CD4-positive, alpha-beta T cell treated with Interleukin-10 for 1 hour (primary cell): ENCODE measurements at places on chromosomes 5 and 9.

DNA sequence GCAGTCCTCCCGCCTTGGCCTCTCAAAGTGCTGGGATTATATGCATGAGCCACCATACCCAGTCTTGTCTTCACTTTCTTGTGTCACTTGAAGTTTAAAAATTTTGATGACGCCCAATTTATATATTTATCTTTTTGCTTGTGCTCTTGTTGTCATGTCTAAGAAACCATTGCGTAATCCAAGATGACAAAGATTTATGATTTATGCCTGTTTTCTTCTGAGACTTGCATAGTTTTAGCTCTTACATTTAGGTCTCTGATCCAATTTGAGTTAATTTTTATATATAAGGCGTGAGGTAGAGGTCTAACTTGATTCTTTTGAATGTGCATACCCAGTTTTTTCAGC is 18.6 kb downstream of the ANKHD1 start:
- DNase-seq = no peak

GRCh38 chr9:90309809-90310520 is 332.7 kb downstream of the DIRAS2 start:
- no peak for DNase-seq

- no peak for DNase-seq
These were observed 123.8 kb downstream of the FGF18 start for GRCh38 chr5:171543148-171543815.

- DNase-seq = no peak
These were observed 155.0 kb downstream of the TLE1 start for GRCh38 chr9:81534138-81534875.

DNA sequence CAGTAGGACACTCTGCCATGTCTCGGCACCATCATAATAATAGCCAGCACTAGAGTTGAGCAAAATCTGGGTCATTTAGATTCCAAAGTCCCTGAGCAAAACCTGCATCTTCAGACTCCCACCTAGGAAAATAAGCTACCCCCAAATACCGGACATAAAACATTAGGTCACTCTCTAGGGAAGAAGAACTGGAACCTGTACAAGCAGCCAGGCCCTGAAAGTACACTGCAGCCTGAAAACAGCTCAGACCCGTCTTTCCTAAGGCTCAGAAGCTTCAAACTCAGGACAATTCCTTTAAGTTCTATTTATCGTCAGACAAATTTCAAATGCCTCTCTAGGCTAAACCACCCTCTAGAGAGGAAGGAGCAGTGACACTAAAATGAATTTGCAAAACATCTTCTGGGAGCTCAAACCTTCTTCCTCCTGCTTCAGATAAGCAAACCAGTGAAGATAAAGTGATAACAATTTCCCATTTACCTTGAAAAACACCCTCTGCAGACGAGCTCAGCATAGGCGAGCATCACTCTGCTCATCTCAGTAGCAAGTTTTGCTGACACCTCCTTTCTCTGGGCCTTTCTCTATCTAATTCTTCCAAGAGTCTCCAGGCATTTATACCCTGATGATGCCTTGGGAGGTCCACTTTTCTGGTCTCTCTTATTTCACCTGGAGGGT is 34.0 kb downstream of the ADAM19 start:
- peak; percentile 57 for DNase-seq

- no peak for DNase-seq
These were observed 10.1 kb upstream of the RNF183 start for GRCh38 chr9:113313261-113313660.

DNA sequence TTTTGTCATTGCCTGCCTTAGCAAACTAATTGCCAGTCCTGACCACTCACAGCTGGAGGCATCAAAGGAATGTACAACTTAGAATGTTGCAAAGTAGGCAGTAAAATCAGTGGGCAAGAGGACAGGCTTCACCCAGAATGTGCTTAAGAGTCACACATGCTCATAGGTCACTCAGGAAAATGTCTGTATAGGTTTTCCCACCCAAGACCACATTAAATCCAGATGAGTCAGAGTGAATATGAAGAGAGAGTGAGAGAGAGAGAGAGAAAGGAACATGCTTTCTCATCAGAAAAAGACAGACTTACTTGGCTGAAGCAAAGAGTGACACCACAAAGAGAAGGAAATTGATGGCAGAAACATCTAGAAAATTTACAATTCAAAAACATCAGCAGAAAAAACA is 37.9 kb downstream of the PLEKHG4B start:
- no peak for DNase-seq

DNA sequence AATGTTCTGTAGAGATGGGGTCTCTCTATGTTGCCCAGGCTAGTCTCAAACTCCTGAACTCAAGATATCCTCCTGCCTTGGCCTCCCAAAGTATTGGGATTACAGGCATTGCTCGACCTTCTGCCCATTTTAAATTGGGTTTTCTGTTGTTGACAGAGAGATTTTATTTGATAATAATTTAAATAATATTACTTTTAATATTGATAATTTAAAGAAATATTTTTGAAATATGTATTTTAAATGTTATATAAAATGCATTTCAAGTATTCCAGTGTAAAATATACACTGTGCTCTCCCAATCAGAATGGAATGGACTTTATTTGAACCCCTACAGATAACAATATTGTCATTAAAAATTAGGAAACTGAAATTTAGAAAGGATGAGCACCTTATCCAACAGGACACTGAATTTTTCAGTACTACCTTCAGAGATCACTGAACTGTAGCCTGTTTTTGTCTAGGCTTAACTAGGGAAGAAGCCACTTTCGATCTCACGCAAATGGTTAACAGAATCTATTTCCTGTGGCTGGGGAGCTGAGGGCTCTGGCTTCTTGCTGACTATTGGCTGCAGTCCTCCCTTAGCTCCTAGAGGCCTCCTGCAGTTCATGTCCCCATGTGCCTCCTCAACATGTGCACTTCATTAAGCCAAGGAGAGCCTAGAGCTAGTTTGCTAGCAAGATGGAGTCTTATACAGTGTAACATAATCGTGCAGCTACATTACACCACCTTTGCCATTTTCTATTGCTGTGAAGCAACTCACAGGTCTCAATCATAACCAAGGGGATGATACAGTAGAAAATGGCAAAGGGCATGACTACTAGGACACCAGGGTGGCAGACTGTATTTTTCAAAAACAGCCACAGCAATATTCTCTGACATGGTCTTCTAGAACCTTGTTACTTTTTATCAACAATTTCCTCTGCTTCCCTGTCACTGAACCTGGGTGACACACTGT is 150.0 kb downstream of the CDC42SE2 start:
- peak; percentile 51 for DNase-seq

DNA sequence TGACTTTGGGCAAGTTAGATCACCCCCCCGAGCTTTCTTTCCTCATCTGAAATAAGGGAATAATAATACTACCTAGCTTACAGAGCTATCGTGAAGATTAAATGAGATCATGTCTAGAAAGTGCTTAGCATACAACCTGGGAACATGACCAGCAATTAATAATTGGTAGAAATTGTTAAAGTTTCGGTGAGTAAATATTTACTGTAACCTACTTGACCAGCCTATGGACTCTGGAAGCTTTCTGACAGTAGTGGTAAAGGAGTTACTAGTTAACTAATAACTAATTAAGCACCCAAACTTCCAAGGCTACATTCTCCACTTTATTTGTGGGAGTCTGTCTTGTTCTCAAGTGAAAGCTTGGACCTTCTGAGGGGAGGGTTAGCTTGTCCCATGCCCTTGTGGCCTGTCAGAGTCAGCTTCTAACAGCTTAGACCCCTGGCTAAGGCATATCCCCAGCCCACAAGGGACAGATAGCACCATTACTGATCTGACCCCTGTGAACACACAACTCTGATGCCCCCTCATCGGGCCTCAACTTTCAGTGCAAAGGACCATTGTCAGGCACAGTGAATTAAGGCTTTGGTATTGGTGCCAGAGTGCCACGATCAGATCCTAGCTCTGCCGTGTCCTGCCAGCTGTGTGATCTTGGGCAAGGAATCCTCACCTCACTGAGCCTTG is 58.7 kb upstream of the SAP30L start:
- DNase-seq = no peak

DNA sequence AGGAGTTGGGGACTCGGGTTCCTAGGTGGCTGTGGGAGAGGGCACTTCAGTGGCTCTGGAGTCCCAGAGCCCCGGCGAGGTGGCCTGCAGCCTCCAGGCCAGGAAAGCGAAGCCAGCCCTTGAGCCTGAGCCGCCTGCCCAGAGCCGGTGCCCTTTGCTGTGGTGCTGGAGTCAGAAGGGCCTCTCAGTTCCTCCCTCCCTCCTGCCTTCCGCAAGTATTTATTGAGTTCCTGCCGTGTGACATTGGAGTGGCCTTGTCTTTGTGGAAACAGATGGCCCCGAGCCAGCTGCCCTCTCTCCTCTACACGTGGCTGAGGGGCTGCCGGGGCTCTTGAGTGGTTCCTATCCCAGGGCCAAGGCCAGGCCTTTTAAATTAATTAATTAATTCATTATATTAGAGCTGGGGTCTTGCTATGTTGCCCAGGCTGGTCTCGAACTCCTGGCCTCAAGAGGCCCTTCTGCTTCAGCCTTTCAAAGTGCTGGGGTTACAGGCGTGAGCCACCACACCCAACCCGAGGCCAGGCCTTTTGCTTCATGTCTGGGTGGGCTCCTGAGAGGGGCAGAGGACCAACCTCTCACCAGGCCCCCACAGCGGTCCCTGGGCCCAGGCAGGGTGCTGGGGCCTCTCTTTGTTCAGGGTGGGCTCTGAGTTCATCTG is 45.6 kb upstream of the IER5L start:
- DNase-seq = no peak

GRCh38 chr5:169567079-169567478 is 16.5 kb upstream of the SPDL1 start:
- DNase-seq = no peak

DNA sequence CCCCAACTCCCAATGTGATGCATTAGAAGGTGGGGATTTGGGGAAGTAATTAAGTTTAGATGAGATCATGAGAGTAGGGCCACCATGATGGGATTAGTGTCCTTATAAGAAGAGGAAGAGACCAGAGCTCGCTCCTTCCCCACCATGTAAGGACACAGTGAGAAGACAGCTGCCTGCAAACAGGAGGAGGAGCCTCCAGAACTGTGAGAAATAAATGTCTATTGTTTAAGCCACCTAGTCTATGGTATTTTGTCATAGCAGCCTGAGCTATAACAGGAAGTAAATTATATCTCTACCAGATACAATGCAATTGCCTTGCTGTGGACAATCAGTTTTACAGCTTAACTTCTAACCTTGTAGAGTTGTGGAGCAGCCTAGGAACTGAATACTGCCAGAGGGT is 58.0 kb downstream of the ANKRD33B start:
- no peak for DNase-seq

DNA sequence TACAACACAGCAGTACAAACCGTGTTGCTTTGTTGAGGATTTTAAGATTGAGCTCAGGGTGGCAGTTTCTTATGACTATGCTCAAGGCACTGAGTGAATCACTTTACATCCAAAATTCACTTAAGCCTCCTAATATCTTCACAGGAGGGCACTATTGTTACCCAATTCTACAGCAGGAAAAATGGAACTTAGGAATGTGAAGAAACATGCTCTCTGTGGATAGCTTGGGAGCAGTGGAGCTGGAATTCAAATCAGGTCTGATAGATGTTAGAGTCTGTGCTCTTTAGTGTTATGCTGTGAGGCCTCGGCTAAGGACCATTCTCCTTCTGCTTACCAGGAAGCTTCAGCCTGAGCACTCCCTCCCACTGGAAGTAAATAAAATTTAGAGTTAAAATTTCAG is 18.7 kb upstream of the HMHB1 start:
- DNase-seq = no peak

GRCh38 chr9:6896562-6896961 is 138.8 kb downstream of the KDM4C start:
- DNase-seq = no peak

- DNase-seq = no peak
These were observed 113.5 kb upstream of the RASA1 start for GRCh38 chr5:87154191-87154590.

DNA sequence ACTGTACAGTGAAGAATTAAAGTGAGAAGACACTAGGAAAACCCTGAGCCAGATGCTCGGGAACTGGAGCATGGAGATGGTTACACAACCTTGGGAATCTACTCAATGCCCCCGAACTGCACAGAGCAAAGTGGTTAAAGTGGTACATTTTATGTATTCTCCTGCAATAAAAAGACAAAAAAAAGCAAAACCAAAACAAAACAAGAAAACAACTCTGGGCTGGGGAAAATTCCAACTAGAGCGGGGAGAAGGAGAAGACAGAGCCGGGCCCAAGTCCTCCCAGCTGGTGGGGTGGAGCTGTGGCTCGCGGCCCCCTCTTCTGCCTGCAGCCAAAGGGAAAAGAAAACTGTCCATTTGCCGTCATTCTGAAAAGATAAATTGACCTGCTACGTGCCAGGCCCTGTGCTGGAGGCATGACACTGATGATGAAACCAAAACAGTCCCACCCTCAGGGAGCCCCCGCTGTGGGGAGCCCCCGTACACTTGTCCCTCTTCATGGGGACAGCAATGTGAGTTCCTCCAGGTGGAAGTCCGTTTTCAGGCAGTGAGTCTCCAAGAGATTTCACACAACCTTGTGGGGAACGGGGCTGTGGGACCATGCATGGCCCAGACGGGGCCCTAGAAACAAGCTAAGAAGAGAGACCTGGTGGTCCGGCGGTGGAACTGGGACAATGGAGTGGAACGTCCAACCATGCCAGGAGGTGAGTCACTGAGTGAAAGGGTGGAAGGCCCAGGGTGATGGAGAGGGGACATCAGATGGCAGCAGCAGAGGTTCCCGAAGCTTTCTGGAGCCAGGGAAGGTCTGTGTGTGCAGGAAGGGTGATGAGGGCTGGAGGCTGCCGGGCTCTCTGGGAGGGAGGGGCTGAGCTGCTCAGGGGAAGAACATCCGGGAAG is 114.8 kb upstream of the COL5A1 start:
- DNase-seq = no peak

GRCh38 chr5:142520885-142521284 is 165.0 kb downstream of the FGF1 start:
- no peak for DNase-seq

DNA sequence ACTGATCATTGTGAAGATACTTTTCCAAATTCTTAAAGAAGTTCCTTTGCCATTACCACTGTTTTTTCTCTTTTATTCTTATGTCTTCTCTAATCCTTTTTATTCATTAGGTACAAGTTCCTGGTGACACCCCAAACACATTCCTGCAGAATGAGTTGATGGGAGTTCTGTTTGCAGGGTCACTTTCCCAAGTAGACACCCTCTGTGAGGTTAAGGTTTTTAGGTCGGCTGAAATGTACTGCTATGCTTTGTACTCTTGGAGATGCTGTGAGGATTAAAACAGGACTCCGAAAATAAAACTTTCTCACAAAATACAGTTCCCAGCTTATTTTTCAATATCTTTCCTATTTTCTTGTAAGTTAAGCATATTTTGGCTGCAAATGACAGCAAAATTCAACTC is 143.3 kb upstream of the TLE4 start:
- no peak for DNase-seq

- DNase-seq = no peak
These were observed 20.2 kb upstream of the SPARC start for GRCh38 chr5:151706906-151707305.

- no peak for DNase-seq
These were observed 176.1 kb upstream of the RASEF start for GRCh38 chr9:83238871-83239640.

- DNase-seq = no peak
These were observed 369.8 kb downstream of the CSNK1G3 start for GRCh38 chr5:123881759-123882244.

- no peak for DNase-seq
These were observed 41.9 kb downstream of the NACC2 start for GRCh38 chr9:136052991-136053756.

GRCh38 chr5:44332285-44332971 is 56.8 kb downstream of the FGF10 start:
- DNase-seq = no peak

- no peak for DNase-seq
These were observed 42.7 kb downstream of the NKD2 start for GRCh38 chr5:1051366-1051720.
